ENCODE measurements at places on chromosomes 11 and 22. TPM values are rescaled to one million over a fixed set of nuclear protein-coding genes. Genes with fewer than 3 reads are reported as not detected.

GRCh38 chr11:91795139-91795887 lies 429.3 kb upstream of the FAT3 start:
- DNase-seq: no peak
- H3K4me3 ChIP-seq: no peak overlapping the region

DNA sequence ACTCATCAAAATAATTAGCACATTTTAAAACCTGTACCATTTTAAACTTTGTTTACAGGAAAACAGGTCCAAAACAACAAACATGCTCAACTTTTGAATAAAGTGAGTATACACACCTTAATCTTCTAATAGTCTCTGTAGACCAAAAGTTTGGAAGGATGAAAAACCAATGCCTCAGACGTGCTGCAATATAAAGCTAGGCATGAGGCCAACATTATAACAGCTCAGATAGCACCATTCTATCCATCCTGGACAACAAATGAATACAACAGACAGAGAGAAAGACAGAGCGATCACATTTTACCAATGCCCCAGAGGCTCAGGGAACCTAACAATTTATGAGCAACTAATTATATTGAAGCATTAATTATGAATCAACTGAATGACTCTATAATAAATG lies 77.0 kb downstream of the PAK1 start:
- H3K36me3 ChIP-seq: no peaks in the 10 kb centered on the region
- peaks cover 2% of the 10 kb centered on the region for H3K27me3 ChIP-seq
- no peak overlapping the region for H3K4me3 ChIP-seq
- H3K4me1 ChIP-seq: peaks cover 25% of the 10 kb centered on the region
- no peak overlapping the region for H3K27ac ChIP-seq
- DNase-seq: no peak

DNA sequence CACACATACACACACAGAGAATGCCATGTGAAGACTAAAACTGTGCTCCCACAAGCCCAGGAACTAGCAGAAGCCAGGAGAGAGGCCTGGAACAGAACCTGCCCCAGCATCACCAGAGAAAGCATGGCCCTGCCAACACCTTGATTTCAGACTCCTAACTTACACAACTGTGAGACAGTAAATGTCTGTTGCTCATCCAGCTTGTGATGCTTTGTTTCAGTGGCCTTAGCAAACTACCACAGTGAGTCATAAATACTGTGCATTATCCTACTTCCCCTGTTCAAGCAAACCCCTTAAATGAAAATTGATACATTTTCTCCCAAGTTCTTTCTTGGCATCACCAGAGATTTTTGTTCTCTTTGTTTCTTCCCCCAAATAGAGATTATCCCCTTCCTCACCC lies 1539.4 kb upstream of the TENM4 start:
- no peaks in the 10 kb centered on the region for H3K4me1 ChIP-seq
- H3K27ac ChIP-seq: no peak overlapping the region
- H3K27me3 ChIP-seq: no peaks in the 10 kb centered on the region

DNA sequence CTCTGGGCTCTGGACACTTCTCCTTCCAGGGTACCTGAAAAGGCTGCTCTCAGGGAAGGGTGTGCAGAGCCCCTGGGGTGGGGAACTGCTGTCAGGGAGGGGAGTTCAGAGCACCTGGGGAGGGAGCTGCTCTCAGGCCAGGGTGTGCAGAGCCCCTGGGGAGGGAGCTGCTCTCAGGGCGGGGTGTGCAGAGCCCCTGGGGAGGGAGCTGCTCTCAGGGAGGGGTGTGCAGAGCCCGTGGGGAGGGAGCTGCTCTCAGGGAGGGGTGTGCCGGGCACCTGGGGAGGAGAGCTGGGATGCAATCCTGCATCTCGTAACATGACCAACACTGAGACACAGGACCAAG lies 764.2 kb downstream of the BRD1 start:
- no peak for DNase-seq
- no peaks in the 10 kb centered on the region for H3K27me3 ChIP-seq
- H3K27ac ChIP-seq: no peak overlapping the region
- H3K4me1 ChIP-seq: no peaks in the 10 kb centered on the region
- H3K4me3 ChIP-seq: no peak overlapping the region

The TNNI2 gene
- not detected for total RNA-seq
